ENCODE measurements at places on chromosomes 7 and 10.
A peak's percentile ranks its signal among the peaks of the same experiment; 100 is the strongest.

GRCh38 chr7:39248041-39248691, 270.5 kb downstream of the POU6F2 start:
- no peak for DNase-seq

DNA sequence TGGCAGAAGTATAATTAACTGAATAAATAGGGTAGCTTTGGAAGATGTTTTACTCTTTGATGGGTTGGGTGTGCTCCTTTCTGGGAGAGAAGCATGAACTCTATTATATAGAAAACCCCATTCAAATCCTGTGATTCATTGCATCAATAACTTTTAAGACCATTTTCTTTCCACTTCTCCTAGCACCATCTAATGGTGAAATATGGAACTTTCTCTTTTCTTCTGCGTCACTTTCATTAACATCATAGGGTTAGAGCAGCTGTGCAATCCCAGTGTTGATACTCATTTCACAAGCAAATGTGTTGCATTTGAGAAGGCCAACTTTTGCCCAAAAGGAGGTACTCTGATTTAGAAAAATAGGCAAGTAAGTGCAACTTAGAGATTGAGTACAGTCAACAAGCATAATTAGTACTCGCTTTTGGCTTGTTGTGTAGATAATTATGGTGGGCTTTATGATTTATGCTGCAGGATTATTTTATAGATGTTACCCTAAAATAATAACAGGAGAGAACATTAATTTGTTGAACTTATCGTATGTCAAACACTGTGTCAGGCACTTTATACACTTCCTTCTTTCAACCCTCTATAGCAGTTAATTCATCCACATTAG, 92.9 kb downstream of the CPED1 start:
- DNase-seq, result no peak

DNA sequence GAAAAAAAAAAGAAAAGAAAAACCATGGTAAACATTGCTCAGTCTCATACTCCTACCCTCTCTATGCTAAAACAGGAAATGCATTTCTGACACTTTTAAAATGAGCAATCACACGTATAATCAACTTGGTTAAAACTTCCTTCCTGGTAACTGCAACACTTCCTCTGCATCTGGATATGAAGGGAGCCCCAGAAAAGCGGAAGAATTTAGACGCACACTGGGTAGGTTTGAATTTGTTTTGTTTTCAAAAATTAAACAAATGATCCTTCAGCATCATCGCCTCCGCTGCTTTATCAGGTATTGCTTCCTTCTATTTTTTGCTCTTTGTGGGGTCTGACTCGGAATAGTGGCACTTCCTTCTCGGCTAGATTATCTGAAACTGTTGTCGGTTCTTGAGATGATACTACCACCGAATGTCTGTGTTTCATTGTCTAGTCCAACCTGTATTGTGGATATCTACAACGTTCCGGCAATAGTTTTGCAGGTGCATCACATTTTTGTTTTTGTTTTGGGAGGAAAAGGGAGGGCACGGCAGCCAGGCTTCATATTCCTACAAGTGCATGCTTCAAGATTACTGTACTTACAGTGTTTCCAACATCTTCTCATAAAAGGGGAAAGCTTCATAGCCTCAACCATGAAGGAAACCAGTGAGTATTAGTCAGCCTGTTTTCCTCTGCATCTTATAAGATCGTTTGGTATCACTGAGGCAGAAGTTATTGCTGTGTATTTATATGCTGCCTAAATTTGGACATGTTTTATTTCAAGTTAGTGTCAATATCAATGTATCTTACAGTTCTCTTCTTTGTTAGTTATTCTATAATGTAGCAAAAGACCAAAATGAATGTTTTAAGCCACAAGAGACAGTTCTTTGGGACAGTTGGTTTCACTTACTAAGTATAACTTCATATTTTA, at the start of gene PIK3CG:
Gene PIK3CG (plus strand): TSS at position 153 of the 912 bp plus-strand sequence. CDS start 2,280 bp downstream, outside the sequence.
- no peak for DNase-seq

DNA sequence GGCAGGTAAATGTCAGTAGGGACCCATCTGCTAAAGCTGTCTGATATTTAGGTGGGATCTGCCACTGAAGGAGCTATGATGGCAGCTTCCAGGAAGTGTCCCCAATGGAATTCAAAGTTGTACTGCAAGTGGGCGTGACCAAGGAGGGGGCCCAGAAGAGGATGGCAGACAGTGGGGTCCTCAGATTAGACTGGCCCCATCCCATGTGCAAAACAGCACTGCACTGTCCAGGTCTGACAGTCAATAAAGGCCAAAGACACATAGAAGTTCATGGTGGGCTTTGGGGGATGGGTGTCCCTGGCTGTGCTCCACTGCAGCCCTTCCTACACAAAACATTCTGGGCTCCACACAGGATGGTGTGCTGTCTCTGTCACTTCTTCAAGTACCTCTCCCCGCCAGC, 49.8 kb upstream of the SORCS1 start:
- DNase-seq, result no peak

GRCh38 chr7:31000161-31000693, 36.5 kb downstream of the GHRHR start:
- no peak for DNase-seq

DNA sequence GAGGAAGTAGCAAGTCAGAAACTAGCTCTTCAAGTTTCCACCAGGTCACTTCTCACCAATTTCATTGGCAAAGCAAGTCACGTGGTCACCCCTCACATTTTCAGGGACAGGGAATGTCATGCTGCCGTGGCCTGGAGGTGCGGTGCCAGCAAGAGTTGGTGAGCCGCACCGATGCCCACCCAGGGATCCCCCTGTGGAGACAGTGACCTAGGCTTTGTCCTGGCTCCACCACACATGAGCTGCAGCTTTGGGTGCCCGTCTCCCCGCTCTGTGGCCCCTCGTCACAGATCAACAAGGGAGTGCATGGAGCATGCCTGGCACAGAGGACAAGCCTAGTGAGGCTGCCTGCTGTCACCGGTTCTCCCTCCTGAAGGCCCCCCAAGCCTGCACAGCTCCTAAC, 226.7 kb upstream of the PPP2R2D start:
- no peak for DNase-seq

- no peak for DNase-seq
Measured at GRCh38 chr7:92963566-92963965, 127.2 kb upstream of the CDK6 start.

GRCh38 chr10:79178614-79179163, 109.9 kb downstream of the ZMIZ1 start:
- DNase-seq, result peak; percentile 28

DNA sequence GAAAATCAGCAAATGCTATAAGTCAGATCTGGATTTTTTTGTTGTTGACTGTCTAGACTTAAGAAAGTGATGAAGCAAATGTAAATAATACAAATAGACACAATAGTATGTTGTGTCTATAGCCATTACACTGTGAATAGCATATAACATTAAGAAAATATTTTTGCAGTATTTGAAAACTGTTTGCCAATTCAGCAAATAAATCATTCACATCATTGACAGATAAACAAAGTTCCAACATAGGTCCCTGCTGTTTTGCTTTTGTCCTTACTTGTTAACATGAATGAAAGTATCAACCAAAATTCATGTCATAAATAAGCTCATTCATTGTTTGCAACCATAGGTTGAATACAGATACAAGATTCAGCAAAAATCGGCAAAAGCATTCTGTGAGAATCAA, 200.5 kb downstream of the KIF20B start:
- no peak for DNase-seq

- no peak for DNase-seq
Measured at GRCh38 chr10:4370376-4370775, 455.6 kb upstream of the AKR1E2 start.

GRCh38 chr7:68421712-68422111, 1176.6 kb upstream of the AUTS2 start:
- DNase-seq, result no peak
